ENCODE measurements at places on chromosomes 3 and 15. TPM values are rescaled to one million over a fixed set of nuclear protein-coding genes. Genes with fewer than 3 reads are reported as not detected.
A peak's percentile ranks its signal among the peaks of the same experiment; 100 is the strongest.

The KBTBD13 gene
- not detected for polyA plus RNA-seq

The ANKRD63 gene
- 0.34 TPM for polyA plus RNA-seq

DNA sequence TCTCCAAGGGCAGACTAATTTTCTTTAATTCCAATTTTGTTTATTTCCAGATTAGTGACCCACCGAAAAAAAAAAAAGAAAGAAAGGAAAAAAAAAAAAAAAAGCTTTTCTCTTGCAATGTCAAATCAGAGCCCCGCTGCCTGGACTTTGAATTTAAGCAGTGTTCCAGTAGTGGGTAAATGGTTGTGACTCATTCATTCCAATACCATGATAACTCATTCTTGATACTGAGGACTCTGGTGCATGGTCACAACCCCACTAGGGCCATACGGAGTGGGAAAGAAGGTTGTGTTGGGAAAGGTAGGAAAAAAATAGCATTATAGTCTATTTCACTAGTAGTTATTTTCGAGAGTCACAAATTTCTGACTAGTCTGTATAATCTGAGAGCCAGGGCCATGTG is 59.1 kb upstream of the COL8A1 start:
- DNase-seq = no peak

- DNase-seq = no peak
These were observed 15.8 kb upstream of the NFKBIZ start for GRCh38 chr3:101833446-101833974.

GRCh38 chr3:102006812-102007485 is 157.6 kb downstream of the NFKBIZ start:
- peak; percentile 1 for DNase-seq

The SLC51B gene
- polyA plus RNA-seq = 13.3 TPM

- DNase-seq = no peak
These were observed 35.6 kb upstream of the LIPC start for GRCh38 chr15:58396181-58396580.

GRCh38 chr3:128488636-128488990 is 4.4 kb downstream of the GATA2 start:
- DNase-seq = no peak

GRCh38 chr3:42733501-42734262 is 31.1 kb upstream of the HHATL start:
- no peak for DNase-seq

- DNase-seq = no peak
These were observed 74.3 kb downstream of the TJP1 start for GRCh38 chr15:29747837-29748417.

GRCh38 chr3:193598202-193598601 is 5.2 kb downstream of the OPA1 start:
- DNase-seq = no peak

The SKOR1 gene
- 0.58 TPM for polyA plus RNA-seq

The DCLK3 gene
- 0.95 TPM for polyA plus RNA-seq

- DNase-seq = no peak
These were observed 98.4 kb upstream of the PEX5L start for GRCh38 chr3:180135101-180135500.

The CYP1A1 gene
- polyA plus RNA-seq = not detected

- peak; percentile 39 for DNase-seq
These were observed 555 bp downstream of the ATP11B start for GRCh38 chr3:182793663-182794454.

GRCh38 chr3:122828281-122828680 is 33.4 kb downstream of the SLC49A4 start:
- no peak for DNase-seq

The FETUB gene
- polyA plus RNA-seq = 0.16 TPM

DNA sequence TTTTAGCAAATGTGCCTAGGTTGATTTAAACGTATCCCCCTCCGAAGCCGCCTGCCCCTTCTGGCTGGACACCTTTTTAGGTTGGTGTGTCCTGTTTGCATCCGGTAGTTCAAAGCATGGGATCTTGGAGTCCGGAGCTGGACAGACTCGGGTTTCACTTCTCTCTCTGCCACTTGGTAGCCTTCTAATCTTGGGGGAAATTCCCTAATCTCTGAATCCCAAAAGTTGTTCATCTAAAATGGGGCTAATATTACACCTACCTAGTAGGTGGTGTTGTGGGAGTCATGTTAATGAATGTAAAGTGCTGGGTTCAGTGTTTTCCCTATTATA is 760 bp downstream of the FANCI start:
- no peak for DNase-seq

DNA sequence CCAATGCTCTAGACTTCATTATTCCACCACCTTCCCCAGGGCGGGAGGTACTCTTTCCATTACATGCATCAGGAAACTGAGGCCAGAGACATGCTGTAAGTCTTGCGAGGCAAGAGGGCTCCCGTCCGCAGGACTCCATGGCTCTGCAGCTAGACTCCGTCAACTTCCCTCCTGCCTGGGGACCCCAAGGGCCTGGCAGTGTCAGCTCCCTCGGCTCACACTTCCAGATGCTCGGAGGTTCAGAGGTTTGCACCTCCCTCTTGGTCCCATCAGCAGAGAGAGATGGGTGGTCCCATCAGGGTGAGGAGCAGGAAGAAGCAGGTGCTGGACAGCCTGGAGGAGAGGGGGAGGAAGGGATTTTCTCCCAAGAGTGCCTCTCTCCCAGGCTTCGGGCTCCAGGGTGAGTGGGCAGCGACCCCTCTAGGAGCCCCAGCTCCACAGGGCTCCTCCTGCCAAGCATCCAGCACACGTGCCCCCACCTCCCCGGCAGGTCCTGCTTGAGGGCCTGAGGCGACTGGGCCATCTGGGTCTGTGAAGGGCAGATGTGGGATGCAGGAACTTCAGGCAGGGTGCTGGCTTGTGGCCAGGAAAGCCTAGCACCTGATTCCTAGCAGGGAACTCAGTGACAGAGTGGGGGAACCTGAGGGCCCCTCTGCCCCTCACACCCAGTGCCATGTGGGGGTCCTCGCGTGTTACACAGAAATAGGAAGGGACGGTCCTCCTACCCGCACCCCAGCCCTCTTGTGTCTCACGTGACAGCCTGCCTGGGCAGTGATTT is 9.3 kb downstream of the PAK6 start:
- no peak for DNase-seq

The CGNL1 gene
- 67.4 TPM for polyA plus RNA-seq

- no peak for DNase-seq
These were observed 699.4 kb downstream of the ZPLD1 start for GRCh38 chr3:103134023-103134724.

- DNase-seq = no peak
These were observed 547 bp downstream of the WNT7A start for GRCh38 chr3:13879102-13879945.

The ITIH4 gene
- polyA plus RNA-seq = 14.9 TPM

- DNase-seq = no peak
These were observed 94.4 kb downstream of the DNAJB8 start for GRCh38 chr3:128372281-128372680.

GRCh38 chr3:146550743-146551510 is 6.5 kb upstream of the PLSCR1 start:
- DNase-seq = no peak
